ENCODE measurements at places on chromosomes 11 and 22. TPM values are rescaled to one million over a fixed set of nuclear protein-coding genes. Genes with fewer than 3 reads are reported as not detected.

Gene HBD
- not detected for total RNA-seq

Gene MYO18B
- total RNA-seq: 0.22 TPM

Gene GSTT2
- 0.78 TPM for total RNA-seq

Gene PUS3
- 15.0 TPM for total RNA-seq

Gene TRIM49
- not detected for total RNA-seq

Gene NLRP10
- total RNA-seq: 12.0 TPM

Gene MS4A6A
- not detected for total RNA-seq

Gene OR8G5
- total RNA-seq: not detected

Gene SCGB1D2
- total RNA-seq: not detected

Gene CHKB
- 26.7 TPM for total RNA-seq

Gene POU2AF3
- not detected for total RNA-seq

Gene SLC29A2
- 0.11 TPM for total RNA-seq

Gene UBQLN3
- total RNA-seq: 0.13 TPM

Gene FGF3
- total RNA-seq: not detected

Gene OR8A1
- not detected for total RNA-seq

Gene P4HA3
- 5.6 TPM for total RNA-seq

Gene WNT11
- 1.5 TPM for total RNA-seq

Gene KBTBD3
- 11.1 TPM for total RNA-seq

Gene ZNF143
- total RNA-seq: 16.9 TPM

Gene CABP2
- not detected for total RNA-seq

Gene PKNOX2
- 4.6 TPM for total RNA-seq

Gene GDPD5
- total RNA-seq: 22.1 TPM

Gene GLYATL1
- total RNA-seq: 0.13 TPM

Gene LGALS12
- total RNA-seq: 0.11 TPM

Gene PGA5
- not detected for total RNA-seq

Gene CPT1B
- 2.4 TPM for total RNA-seq

Gene TREH
- not detected for total RNA-seq

Gene MRGPRX4
- not detected for total RNA-seq

Gene MMP12
- 0.26 TPM for total RNA-seq

Gene MS4A4A
- total RNA-seq: not detected

Gene VPREB1
- not detected for total RNA-seq

Gene DEPDC7
- 15.5 TPM for total RNA-seq

Gene OR4C6
- total RNA-seq: not detected

Gene TMEM109
- 61.5 TPM for total RNA-seq

Gene OR6M1
- not detected for total RNA-seq

Gene SNRPD3
- total RNA-seq: 66.2 TPM

Gene NOX4
- total RNA-seq: 0.13 TPM

Gene GGTLC2
- total RNA-seq: not detected

Gene SCYL1
- 75.3 TPM for total RNA-seq

Gene CLDN5
- 0.13 TPM for total RNA-seq

Gene HEPHL1
- not detected for total RNA-seq

Gene MYOD1
- not detected for total RNA-seq

Gene BBOX1
- 0.11 TPM for total RNA-seq

Gene RRM1
- 107 TPM for total RNA-seq

Gene OR5A1
- not detected for total RNA-seq

Gene TEX12
- total RNA-seq: 0.65 TPM

Gene SLC22A12
- total RNA-seq: not detected

Gene APOL3
- 37.0 TPM for total RNA-seq

Gene TUB
- 14.5 TPM for total RNA-seq

Gene CBLIF
- total RNA-seq: not detected

Gene RASD2
- total RNA-seq: 0.22 TPM

Gene RFPL2
- not detected for total RNA-seq

Gene TSGA10IP
- not detected for total RNA-seq

Gene SLC22A9
- total RNA-seq: not detected

Gene PRG3
- not detected for total RNA-seq
